ENCODE measurements at places on chromosomes 4 and X. TPM values are rescaled to one million over a fixed set of nuclear protein-coding genes. Genes with fewer than 3 reads are reported as not detected.

Gene FGD1
- 16.9 TPM for polyA plus RNA-seq

Gene TIMM8A
- 9.6 TPM for polyA plus RNA-seq

Gene GRIA3
- 3.1 TPM for polyA plus RNA-seq

Gene NLGN4X
- 3.4 TPM for polyA plus RNA-seq

Gene DCAF12L2
- 11.7 TPM for polyA plus RNA-seq

Gene FAM47E
- polyA plus RNA-seq: 0.52 TPM

Gene POU3F4
- not detected for polyA plus RNA-seq

Gene LETM1
- 13.4 TPM for polyA plus RNA-seq

Gene NEXMIF
- 1.9 TPM for polyA plus RNA-seq

Gene TAF7L
- 0.35 TPM for polyA plus RNA-seq

Gene AREG
- 0.22 TPM for polyA plus RNA-seq

Gene NR3C2
- 16.0 TPM for polyA plus RNA-seq

Gene ARHGAP4
- 19.7 TPM for polyA plus RNA-seq

Gene DOCK11
- 20.7 TPM for polyA plus RNA-seq

Gene RAI2
- polyA plus RNA-seq: 9.1 TPM

Gene STS
- 11.6 TPM for polyA plus RNA-seq

Gene NALF2
- 1.1 TPM for polyA plus RNA-seq

Gene ABLIM2
- polyA plus RNA-seq: 10.2 TPM

Gene PLXNA3
- 31.6 TPM for polyA plus RNA-seq

Gene NXF2
- polyA plus RNA-seq: not detected

Gene AMBN
- not detected for polyA plus RNA-seq

Gene MAGEA4
- not detected for polyA plus RNA-seq

Gene NAP1L3
- 10.1 TPM for polyA plus RNA-seq

Gene RBM46
- polyA plus RNA-seq: 0.11 TPM

Gene CPE
- 92.0 TPM for polyA plus RNA-seq

Gene C1QTNF7
- 4.8 TPM for polyA plus RNA-seq

Gene RNF175
- polyA plus RNA-seq: 1.7 TPM

Gene PDLIM3
- 362 TPM for polyA plus RNA-seq

Gene SAGE1
- not detected for polyA plus RNA-seq

Gene VSIG1
- polyA plus RNA-seq: 1.5 TPM

Gene SMIM20
- polyA plus RNA-seq: 44.4 TPM

Gene FAM9B
- not detected for polyA plus RNA-seq

Gene BGN
- 146 TPM for polyA plus RNA-seq

Gene CXCR3
- not detected for polyA plus RNA-seq

Gene CT45A9
- polyA plus RNA-seq: not detected

Gene FAM184B
- 3.1 TPM for polyA plus RNA-seq

Gene FHDC1
- polyA plus RNA-seq: 10.9 TPM

Gene PLK4
- polyA plus RNA-seq: 9.9 TPM

Gene PFKFB1
- polyA plus RNA-seq: 1.7 TPM

Measured in muscle of back (tissue), 13 donors.